Type B pancreatic cell (in vitro differentiated cells): ENCODE measurements at places on chromosomes 12 and 14. TPM values are rescaled to one million over a fixed set of nuclear protein-coding genes. Genes with fewer than 3 reads are reported as not detected.

MIP gene
- total RNA-seq: not detected in 2 replicates

GPR135 gene
- 0.83 and 2.7 TPM in 2 replicates for total RNA-seq

GRCh38 chr14:102154821-102155549 is 15.3 kb downstream of the WDR20 start:
- DNase-seq: no peak

GRCh38 chr12:133106253-133106652 is 23.8 kb downstream of the ZNF891 start:
- DNase-seq: no peak

DNA sequence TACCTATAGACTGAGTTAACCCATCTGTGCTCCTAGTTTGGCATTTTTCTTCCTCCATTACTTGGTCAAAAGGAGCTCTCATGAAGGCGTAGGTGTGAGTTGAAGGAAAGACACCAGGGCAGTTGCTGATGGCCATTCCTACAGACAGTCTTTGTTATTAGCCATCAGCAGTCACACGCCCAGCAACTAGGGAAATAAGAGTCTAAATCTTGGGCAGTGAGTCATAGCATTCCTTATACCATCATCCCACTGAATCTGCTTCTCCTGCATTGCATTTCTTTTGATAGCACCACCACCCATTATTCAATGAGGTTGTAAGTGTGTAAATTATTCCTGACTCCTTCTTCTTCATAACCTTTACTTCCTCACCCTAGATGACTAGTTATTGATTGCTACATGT is 150.9 kb upstream of the IGF1 start:
- no peak for DNase-seq

- no peak for DNase-seq
These were observed 238.2 kb upstream of the SSTR1 start for GRCh38 chr14:37969511-37969979.

- DNase-seq: no peak
These were observed 3.7 kb downstream of the ABHD12B start for GRCh38 chr14:50875359-50876070.

DNA sequence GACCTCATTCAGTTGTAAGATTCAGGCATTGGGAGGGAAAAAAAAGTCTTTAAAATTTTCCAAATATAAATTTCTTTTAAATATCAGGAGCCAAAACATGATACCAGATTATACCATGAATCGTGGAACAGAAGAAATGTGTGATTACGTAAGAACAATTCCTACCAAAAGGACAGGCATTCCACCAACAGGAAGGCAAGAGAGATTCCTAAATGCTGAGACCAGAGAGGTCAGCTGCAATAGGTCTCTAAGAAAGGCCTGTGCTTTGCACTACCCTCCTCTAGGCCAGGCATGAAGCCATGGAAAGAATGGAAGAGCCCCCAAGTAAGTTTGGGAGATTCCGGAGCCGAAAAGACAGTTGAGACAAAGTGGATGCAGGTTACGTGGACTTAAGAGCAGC is 83.7 kb downstream of the PTGER2 start:
- DNase-seq: no peak

DNA sequence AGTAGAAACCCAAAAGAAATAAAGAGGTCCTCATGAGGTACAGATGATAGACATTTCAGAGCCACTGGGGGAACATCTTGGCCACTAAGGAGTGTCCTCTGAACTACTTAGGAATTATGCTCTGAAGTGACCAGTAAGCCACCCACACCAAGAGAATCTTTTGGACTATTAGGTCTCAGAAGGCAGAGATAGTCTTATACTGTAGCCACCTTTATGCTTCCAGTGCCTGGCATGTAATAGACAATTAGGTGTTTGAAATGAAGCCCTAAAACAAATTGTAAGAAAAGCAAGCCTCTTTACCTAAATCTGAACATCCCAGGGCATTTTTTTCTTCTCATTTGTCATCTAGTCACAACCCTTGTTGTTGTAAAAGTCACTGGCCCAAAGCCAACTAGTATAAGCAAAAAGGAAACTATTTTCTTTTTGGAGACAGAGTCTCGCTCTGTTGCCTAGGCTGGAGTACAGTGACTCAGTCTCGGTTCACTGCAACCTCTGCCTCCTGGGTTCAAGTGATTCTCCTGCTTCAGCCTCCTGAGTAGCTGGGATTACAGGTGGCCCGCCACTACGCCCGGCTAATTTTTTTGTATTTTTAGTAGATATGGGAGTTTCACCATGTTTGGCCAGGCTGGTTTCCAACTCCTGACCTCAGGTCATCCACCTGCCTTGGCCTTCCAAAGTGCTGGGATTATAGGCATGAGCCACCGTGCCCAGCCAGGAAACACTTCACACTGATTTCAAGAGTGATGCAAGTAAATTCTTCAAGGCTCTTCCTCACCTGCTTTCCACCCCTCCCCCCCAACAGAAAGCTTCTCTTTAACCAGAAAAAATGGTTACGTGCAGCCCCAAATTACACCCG is 11.1 kb downstream of the PLEKHA5 start:
- DNase-seq: no peak
